Stimulated activated CD4-positive, alpha-beta T cell treated with anti-CD3 and anti-CD28 coated beads, Interleukin-4, amount 100 ng/mL, for 24 hours (primary cell): ENCODE measurements at places on chromosomes 11 and 22.

DNA sequence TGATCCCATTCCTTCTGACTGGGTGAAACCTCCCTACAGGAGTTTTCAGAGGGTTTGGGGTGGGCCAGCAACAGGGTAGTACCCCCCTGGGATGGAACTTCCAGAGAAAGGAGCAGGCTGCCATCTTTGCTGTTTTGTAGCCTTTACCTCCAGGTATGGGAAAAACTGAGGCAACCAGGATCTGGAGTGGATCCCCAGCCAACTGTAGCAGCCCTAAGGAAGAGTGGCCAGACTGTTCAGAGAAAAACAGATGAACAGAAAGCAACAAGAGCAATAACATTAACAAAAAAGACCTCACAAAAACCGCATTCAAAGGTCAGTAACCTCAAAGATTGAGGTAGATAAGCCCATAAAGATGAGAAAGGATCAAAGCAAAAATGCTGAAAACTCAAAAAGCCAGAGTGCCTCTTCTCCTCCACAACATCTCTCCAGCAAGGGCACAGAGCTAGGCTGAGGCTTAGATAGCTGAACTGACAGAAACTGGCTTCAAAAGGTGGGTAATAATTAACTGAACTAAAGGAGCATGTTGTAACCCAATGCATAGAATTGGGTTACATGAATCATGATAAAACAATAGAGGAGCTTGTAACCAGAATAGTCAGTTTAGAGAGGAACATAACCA, 1288.6 kb upstream of the CNTN5 start:
- no peak for DNase-seq

GRCh38 chr11:84969103-84969502, 658.0 kb downstream of the DLG2 start:
- no peak for DNase-seq

GRCh38 chr11:57279116-57279515, 42.1 kb upstream of the APLNR start:
- no peak for DNase-seq

- DNase-seq = no peak
Measured at GRCh38 chr11:104858882-104859775, 39.1 kb downstream of the CASP12 start.

DNA sequence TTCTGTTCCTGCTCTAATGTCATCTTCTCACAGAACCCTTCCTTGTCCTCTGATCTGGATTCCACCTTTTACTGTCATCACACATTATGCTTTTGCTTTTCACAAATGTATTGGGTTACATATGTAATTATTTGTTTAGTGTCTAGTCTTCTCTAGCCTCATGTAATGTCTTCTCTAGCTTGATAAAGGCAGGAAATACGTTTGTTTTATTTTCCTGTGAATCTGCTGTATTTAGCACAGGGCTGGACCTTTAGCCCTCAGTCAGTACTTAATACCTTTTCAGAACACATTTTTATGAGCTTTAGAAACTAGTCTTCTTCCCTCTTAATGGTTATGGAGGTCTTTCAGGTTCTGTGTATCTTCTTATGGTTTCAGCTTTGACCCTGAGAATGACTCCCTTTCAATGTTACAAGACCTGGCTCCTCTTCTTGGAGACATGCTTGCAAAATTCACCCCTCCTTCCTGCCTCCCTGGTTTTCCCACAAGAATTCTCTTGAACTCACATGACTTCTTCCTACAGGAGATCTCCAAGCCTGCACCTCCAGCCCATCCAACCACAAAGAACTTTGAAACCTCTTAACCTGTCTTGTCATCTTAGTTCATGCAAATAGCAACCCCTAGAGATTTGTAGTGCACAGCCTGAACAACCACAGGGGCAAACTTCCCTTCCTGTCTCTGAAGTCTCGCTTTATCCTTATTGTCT, 132.7 kb upstream of the DDI1 start:
- no peak for DNase-seq

GRCh38 chr11:3124821-3125220, 40.3 kb downstream of the OSBPL5 start:
- DNase-seq = no peak

GRCh38 chr11:72918851-72919250, 104.6 kb downstream of the ATG16L2 start:
- no peak for DNase-seq

- no peak for DNase-seq
Measured at GRCh38 chr22:23256986-23257888, 76.9 kb downstream of the BCR start.

DNA sequence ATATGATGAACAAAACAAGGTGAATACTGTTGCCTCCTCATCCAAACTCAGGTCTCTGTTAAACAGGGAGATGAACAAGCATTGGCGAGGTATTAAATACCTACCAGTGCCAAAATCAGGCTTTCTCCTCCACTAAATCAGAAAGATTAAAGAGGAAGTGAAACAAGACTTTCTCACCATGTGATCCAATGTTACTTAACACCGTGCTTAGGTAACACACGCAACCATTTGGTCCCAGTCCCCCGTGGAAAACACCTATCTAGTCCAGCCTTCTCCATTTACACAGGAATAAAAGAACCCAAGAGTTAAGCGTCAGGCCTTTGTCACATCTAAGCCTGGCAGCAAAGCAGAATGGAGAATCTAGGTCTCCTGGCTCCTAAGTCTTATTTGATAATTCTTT, 34.5 kb downstream of the TENM4 start:
- no peak for DNase-seq

GRCh38 chr11:73347067-73347466, 29.1 kb upstream of the RELT start:
- DNase-seq = no peak

GRCh38 chr11:16167706-16168487, 188.4 kb downstream of the SOX6 start:
- no peak for DNase-seq

GRCh38 chr11:120774591-120775386, 249.1 kb upstream of the TBCEL start:
- DNase-seq = no peak

DNA sequence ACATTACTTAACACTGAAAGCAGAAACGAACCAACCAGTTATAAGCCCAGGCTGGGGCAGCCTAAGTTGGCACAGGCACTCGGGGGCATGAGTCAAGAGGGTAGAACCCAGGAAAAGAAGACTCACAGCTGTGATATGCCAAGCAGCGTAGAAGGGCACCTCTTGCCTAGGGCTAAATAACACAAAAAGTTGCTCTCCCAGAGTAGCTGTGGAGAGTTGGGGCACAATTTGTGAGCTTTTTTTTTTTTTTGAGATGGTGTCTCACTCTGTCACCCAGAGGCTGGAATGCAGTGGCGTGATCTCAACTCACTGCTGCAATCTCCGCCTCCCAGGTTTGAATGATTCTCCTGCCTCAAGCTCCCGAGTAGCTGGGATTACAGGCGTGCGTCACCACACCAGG, 8.8 kb downstream of the CLMP start:
- DNase-seq = no peak

DNA sequence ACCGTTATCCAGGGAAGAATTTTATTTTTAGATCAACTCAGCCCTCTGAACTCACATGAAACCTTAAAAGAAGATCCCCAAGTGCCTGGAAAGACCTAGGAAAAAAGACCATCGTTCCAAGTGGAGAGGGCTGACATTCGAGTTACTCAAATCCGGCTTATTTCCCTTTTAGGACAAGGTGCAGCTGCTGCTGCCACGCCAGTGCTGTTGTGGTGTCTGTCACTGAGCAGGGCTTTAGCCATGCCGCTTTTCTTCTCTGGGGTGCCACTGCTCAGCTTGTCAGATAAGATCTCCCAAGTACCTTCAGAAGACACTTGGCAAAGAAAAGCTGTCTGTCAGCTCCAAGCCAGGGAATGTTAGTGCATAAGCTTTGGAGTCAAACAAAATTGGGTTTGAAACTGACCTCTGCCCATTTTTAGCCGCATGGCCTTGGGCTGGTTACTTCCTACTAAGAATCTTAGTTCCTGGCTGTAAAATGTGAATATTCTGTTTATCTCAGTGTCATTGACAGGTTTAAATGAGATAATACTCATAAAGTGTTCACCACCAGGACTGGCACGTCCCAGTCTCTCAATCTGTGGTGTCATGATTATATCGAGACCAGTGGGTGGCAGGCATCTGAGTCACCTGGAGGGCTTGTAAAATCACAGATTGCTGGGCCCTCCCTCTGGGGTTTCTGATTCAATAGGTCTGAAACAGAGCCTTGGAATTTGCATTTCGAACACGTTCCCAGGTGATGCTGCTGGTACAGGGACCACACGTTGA, 117.5 kb downstream of the PKNOX2 start:
- DNase-seq = no peak

DNA sequence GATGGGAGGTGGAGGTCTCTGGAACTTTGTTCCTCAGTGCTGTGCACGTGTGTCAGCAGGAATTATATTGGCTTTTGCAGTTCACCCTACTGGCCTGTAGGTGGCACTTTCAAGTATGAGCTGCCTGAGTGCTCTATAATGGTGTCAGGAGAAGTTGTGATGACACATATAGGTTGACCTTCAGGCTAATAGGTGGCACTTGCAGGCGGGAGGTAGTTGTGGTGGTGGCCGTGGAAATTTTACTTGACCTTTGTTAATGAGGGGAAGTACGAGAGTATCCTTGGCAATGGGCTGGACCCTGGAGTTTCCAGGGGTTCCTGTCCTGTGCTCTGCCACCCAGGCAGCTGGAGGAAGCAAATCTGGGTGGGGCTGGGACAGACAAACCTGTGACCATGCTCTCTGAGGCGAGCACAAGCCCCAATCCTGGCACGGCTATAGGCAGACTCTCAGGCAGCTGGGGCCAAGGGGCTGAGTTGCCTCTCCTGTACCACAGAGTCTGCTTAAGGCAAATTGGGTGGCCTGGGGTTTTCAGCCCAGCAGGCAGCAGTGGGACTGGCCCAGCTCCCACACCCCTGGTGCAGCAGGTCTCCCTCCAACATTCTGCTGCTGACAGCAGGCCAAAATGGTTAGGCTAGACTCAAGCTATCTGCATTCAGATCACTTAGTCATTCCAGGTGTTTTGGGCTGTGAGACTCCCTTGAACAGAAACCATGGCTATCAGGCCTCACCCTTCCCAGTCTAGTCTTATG, 147.5 kb upstream of the CTSC start:
- peak; percentile 44 for DNase-seq

DNA sequence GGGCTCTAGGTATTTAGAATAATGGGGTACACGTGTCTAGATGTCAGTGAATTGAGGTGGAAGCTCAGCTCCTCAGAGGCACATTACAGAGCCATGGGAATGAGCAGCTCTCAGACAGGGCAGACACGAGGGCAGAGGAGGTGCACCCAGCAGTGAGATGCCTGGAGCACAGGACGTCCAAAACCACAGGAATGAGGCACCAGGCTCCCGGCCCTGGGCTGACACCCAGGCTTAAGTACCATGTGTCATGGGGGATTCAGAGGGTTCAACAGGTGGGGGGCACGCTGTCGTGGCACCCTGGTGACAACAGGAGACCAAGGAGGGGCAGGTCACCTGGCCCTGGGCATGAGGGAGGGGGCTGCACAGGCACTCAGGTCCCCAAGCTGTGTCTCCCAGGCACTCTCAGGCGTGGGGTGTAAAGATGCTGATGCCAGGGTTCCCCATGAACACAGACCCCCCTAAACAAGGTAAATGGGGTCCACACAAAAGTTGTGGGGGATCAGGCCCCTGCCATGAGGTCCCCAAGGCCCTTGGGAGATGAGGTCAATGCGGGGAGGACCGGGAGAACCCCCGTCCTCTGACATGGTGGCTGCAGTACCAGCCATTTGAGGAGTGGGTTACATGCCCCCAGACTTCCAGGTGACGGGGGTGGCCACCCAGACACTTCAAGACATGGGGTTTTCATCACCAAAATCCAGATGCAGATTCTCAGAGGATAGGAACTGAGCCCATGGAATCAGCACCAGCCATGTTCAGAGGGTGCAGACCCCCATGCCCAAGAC, 5.6 kb upstream of the SYT8 start:
- no peak for DNase-seq

DNA sequence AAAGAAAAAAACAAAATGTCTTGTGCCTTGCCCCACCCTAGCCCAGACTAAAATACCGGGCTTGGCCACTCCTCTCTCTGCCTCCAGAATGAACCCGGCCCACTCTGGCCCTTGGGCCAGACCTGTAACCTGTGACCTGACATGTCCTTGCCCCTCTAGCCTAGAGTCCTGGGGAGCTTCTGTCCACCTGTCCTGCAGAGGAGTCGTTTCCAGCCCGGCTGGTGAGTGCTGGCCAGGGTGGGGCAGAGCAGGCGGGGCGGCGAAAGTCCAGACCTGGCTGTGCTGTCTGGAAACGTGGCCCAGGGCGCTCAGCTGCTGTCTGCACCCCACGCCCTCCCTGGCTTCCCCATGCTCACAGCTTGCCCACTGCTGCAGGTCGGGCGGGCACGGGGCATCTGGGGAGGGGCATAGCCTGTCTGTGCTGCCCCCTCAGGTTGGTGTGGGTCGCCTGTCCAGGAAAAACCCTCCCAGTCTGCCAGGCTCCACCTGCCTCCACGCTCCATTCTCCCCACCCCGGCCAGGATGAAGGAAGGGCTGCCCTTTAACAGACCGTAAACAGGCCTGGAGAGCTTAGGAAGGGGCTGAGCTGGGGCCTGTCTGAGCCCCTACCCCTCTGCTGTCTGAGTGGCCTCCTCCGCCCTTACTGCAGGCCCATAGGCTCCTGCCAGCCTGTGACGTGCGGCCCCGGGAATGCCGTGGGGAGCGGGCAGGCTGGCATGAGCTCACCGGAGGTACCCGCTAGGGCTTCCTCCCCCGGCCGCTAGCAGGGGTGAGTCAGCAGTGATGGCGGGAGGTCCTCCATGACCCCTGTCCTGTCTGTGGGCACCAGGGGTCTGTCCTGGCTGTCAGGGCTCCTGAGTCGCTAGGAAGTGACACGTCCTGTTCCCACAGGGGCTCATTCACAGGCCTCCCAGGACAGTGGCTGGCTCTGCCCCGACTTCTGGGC, 1.9 kb downstream of the CD151 start:
- no peak for DNase-seq

DNA sequence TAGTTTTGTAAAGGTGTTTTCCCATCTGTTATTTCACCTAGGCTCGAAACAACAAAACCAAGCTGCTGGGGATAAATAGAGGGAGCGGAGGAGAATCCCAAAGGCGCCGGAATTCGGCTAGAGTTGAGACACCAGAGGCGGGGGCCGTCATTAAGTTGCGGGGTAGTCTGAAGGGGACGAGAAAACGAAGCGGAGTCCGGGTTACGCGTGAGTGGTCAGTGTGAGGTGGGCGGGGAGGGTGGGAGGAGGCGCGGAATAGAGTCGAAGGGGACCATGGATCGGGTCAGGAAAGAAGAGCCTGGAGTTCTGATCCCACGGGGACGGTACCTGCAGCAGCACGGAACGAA, 361 bp downstream of the SRPRA start:
- DNase-seq = no peak

- DNase-seq = peak; percentile 55
Measured at GRCh38 chr22:30314915-30315314, 11.8 kb downstream of the TBC1D10A start.

DNA sequence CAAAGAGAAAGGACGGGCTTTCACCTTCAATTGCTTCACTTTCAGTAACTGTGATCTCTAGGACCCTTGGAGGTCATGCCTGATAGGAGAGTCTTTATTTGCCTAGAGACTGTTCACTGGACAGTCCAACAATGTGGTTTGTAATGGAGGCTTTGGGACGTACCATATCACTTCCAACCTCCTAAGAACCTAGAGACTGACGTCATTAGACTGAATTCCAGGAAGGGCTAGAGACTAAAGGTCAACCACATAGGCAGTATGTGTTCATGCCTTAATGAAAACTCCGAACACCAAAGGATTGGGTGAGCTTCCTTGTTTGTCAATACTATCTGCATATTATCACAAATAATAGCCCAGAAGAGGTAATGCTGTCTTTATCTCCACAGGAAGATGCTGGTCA, 53.7 kb upstream of the CNTN5 start:
- DNase-seq = no peak
